ENCODE measurements at places on chromosomes 12 and 14.

GRCh38 chr14:91377700-91378652, 39.6 kb downstream of the CCDC88C start:
- DNase-seq = no peak

- DNase-seq = no peak
Observed at GRCh38 chr12:53532021-53532420, 24.7 kb upstream of the NPFF start.

DNA sequence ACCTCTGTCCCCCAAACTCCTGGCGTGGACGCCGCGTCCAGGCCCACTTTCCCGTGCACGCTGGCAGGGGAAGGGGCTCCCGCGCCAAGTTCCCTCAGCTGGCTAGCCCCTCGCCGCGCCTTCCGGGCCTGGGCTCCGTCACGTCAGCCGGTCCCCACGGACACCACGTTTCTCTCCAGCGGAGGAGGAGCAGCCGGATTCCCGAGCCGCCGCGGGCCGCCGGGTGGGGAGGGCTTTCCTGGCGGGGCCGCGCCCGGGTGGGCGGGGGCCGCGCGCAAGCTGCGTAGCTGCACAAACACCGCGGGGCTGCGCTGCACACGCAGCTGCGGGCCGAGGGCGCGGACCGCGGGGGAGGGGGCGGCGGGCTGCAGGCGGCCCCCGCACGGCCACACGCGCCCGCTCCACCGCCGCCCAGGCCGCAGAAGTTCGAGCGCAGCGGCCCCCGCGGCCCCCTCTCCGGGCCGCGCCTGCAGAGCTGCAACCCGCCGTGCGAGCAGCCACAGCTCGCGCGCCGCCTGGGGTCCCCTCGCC, 45.1 kb upstream of the PNMA1 start:
- DNase-seq = no peak

DNA sequence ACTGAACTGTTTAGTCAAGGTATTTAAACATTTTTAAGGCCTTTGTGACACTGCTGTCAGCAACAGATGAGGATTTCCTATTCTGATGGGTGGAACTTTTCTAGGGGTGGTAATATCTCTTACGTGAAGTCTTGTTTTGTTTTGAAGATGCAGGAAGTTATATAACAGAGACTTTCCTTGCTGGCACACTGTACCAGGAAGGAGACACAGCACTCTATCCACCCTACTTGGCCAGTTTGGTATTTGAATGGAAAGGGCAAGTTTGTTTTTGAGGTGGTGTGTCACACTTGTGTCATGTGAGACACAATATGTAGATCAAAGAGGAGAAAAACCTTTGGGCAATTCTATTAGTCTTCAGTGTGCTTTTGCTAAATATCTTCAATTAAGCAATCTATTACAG, 51.6 kb upstream of the SRP54 start:
- DNase-seq = no peak

DNA sequence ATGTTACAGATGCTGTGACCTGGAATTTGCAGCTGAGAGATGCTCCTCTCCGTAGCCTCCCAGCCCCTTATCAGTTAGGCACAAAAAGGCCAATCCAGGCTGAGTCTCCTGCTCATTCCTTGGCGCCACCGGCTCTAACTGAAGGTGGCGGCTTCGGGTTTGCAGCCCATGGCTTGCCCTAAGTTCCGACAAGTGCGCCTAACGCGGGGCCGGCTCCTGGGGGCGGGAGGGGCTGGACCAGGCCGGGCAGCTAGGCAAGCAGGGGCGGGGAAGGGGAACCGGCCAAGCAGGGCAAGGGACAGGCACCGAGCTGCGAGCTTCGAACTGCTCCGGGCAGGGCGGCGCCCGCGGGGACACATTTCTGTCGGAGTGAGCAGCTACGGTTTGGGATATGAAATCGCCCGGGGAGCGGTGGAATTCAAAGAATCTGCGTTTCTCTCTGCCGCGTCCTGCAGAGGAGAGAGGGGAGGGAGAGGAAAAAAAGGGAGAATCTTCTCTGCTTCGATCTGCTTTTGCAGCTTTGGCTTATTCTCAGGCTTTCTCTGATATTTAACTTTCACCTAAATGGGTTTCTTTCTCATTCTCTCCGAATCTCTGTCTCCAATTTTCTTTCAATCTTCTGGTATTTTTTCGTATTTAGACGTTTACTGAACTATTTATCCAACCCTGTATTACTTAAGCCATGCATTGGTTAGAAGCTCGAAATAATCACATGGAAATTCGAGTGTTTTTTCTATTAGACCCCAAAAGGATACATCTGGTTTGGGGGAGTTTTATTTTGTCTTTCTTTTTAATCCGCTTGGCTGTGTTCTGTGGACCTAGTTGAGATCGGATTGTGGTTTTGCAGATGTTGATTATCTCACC, 1.6 kb upstream of the HOXC12 start:
- no peak for DNase-seq

DNA sequence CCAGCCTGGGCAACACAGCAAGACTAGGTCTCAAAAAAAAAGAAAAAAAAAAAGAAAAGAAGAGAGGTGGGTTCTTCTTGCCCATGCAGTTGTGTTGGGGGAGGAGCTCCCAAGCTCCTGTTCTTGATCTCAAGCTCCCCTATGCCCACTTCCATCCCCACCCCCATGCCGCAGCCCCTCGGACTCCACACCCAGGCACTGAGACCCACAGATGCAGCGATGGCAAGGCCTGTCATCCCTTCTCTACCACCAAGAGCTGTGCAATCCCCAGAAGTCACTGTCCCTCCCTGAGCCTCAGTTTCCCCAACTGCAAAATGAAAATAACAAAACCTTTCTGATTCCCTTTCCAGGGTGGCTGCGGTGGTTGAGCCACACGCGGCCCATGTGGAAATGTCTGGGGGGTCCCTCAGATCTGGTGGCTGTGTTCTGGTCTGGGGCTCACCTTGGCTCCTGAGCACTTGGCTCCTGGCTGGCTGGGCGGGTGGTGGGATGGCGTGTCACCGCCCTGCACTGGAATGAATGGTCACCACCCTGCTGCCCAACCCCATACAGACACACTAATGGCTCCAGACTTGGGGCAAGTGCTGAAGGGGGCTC, 22.6 kb upstream of the KIF26A start:
- no peak for DNase-seq

DNA sequence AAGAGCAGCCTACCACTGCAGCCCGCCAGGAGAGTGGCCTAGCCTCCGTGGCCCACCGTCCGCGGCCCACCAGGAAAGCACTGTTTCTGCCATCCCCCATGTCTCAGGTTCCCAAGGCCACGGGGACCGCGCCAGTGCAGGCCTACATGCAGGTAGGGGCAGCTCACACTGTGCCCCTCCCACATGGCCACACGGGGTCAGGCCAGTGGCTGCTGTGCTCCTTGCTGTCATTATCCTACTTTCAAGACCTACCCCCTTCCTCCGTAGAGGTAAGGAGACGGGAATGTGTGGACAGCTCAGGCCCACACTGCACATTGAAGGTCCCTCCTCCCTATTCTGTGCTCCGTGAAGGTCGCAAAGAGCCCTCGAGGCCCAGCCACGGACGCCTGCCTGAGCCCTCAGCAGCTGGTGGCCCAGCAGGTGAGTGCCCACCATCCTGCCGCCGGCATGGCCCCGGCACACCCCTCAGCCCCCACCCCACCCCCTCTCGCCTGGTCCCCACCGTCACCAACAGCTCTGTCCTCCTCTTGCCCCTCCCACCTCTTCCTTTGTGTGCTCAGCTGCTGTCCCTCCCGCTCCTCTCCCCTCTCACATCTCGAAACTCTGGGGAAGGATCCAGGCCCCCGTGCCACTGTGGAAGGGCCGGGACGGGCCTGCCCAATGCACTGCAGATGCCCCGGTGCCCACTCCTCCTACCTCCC, 10.0 kb downstream of the DDX51 start:
- no peak for DNase-seq

- DNase-seq = no peak
Observed at GRCh38 chr12:54154681-54155186, 34.1 kb downstream of the SMUG1 start.

GRCh38 chr12:102379346-102380162, 100.8 kb downstream of the IGF1 start:
- no peak for DNase-seq

GRCh38 chr12:24075650-24076049, 126.2 kb upstream of the SOX5 start:
- DNase-seq = no peak

GRCh38 chr12:132708150-132708549, 2.5 kb upstream of the PGAM5 start:
- DNase-seq = no peak

DNA sequence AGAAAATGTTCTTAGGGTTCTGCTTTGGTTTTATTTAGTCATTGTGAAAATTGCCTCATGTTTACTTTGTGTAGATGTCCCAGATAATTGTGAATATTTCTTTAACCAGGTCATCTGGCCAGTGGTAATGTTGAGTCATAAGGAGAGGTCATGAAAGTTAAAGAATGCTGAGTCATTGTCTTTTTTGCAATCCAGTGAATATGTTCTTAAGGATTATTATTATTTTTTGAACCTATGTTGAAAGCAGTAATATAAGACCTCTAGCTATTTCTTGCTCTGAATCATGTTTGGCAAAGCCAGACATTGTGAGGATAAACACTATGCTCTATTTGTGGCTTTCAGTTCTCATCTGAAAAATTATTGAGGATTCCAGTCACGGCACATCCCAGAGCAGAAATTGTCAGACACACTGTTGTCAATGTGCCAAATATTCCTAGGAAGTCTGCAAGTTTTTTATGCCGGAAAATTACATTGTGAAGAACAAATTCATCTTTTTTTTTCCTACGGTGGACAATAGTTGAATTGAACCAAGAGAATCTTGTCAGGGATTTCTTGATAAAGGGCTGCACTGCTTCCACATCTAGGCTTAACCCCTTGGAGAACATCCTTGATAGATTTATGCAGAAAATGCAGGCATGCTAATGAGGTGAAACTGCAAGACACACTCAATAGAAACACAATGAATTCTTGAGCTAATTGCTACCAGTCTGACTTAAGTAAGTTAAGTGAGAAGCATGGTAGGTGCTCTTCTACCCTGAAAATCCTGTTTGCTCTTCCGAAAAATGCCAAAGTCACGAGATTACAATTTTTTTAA, 369.6 kb downstream of the ATP23 start:
- no peak for DNase-seq

DNA sequence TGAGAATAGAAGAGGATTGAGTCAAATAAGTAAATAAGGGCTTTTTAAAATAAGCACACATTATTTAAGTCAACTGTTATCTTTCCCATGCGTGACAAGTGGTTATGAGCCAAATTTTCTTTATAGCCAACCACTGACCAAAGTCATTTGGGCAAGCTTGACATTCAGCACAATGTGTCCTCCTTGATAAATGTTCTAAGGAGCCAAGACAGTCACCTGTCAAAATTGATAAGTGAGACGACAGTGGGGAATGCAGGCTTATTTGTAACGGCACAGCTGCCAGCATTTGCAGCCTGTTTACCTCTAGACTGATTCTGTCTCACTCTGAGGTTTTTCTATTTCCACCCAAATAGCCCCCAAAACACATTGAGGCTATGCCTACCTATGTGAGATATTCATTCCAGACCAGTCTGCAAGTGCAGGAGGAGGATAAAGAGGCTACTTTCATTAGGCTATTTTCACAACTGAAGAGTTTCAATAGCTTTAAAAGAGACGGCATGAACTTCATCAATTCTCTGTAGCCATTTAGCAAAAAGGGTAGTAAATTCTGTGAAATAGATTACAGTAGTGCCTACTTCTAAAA, 339.5 kb downstream of the PDZRN4 start:
- no peak for DNase-seq

DNA sequence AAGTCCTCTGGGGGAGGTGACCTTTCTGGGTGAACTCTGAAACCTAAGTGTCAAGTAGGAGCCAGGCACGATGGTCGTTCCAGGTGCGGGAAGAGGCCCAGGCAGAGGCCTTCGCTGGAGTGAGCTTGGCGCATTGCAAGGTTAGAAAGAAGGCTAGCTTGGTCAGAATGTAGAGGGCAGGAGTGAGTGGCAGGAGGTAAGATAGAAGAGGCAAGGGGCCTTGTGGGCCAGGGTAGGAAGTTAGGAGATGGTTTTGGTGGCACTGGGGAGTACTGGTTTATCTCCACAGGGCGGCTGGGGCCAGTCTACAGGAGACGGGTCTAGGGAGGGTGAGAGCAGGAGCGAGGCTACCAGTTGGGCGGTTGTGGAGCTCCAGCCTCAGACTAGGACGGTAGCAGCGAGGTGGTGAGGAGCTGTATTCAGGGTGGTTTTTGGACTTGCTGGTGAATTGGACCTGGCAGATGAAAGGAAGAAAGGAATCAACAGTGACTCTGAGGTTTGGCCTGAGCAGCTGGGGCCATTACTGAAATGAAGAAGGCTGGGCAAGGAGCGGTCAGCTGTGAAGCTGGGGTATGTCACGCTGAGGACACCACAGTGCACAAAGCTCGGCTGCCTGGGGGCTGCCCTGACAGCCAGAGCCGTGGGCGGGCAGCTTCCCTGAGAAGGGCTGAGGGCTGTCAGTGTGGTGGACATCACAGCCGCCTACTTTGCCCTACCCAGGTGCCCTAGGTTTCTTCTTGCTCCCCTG, 9.0 kb downstream of the MLXIP start:
- no peak for DNase-seq

DNA sequence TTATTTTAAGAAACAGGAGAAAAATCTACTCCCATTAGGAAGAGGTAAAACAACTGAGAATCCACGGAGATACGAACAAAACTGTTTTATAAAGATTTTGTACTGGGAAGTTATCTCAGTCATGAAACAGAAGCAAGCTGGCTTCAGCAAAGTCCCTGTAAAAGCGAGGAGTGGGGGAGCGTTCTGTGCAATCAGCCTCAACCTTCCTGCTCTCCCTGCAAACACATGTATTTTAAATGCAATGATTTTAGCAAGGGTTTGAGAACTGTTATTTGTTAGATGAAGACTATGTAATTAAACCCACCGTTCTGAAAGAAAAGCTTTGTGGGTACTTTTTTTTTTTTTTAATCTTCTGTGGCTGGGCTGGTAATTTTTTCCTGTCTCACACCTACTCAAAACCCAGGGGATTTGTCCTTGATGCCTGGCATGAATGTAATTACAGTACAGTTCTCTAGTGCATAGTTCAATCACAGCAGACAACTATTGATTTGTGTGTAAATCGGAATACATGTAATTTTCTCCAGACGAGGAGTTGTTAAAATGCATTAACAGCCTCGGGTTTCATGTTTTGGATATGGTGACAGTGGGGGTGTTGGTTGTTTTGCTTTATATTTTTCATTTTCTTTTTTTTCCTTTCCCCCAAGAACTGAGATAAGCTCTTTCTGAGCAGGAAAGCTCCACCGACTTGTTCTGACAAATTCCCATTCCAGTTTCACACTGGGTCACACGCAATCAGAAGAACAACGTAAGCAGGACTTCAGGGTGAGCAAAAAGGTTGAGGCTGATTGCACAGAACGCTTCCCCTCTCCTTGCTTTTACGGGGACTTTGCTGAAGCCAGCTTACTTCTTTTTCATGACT, 153.6 kb downstream of the PHLDA1 start:
- no peak for DNase-seq

GRCh38 chr12:76666290-76666835, 97.6 kb upstream of the ZDHHC17 start:
- no peak for DNase-seq

- DNase-seq = no peak
Observed at GRCh38 chr12:110798461-110798860, 48.3 kb upstream of the CCDC63 start.

- DNase-seq = no peak
Observed at GRCh38 chr12:120225200-120225558, 24.3 kb upstream of the RPLP0 start.

All from stimulated activated CD4-positive, alpha-beta T cell treated with anti-CD3 and anti-CD28 coated beads, Interleukin-12 subunit alpha, Interleukin-12 subunit beta, amount 100 ng/mL, for 48 hours (primary cell).